Motor neuron (in vitro differentiated cells): ENCODE measurements at places on chromosomes 12 and 14. TPM values are rescaled to one million over a fixed set of nuclear protein-coding genes. Genes with fewer than 3 reads are reported as not detected.

DNA sequence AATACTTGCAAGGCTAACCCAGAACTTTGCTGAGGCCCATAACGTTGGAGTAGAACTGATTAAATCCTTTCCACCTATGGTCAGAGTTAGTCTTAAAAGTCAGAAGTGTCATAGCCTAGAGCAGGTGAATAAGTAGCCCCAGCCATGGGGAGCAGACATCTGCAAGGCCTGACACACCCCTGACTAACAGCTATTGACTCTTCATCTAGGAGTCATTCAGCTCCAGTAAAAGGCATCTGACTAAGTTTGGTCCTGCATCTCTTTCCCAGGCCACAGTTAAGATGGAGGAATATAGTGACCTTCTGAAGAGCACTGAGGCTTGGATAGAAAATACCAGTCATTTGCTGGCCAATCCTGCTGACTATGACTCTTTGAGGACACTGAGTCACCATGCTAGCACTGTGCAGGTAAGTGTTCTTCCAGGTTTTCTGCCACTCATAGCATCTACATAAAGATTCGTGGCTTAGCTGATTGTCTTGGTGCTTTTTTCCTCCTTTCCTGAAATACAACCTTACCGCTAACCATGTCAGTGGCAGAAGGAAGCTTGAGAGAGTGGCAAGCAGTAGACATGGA is 212.9 kb downstream of the ESR2 start:
- ATAC-seq, result no peak

DNA sequence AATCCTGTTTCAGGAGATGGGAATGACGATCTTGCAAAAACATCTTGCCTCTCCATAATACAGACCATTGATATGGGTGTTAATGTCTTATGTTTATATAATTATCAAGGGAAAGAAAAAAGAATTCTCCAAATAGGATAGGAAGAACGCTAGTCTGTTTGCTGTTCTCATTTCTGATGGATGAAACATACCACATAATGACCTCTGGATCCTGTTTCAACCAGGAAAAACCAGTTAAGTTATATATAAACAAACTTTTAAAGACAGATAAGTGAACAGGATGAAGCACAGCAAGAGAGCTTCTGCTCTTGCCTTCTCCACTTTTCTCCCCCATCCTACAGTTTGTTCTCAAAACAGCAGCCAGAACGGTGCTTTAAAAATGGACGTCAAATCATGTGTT is 27.8 kb downstream of the COQ6 start:
- no peak for ATAC-seq

DIO2 gene
- 137 and 160 TPM in 2 replicates for total RNA-seq

GRCh38 chr12:89695830-89696229 is 12.8 kb downstream of the ATP2B1 start:
- no peak for ATAC-seq

CMA1 gene
- total RNA-seq, result not detected in 2 replicates

TAS2R20 gene
- 0.96 and 1.3 TPM in 2 replicates for total RNA-seq

RNF212B gene
- not detected in 2 replicates for total RNA-seq

TESPA1 gene
- total RNA-seq, result 0.09 and 0.50 TPM in 2 replicates

EIF2S3B gene
- 1.1 and 1.4 TPM in 2 replicates for total RNA-seq

- ATAC-seq, result peak; percentile 60
Observed at GRCh38 chr14:105060751-105061427, 4.3 kb downstream of the GPR132 start.

TDRD9 gene
- not detected in 2 replicates for total RNA-seq

FOXA1 gene
- 0.11 and 0.19 TPM in 2 replicates for total RNA-seq

FGF23 gene
- total RNA-seq, result 0.05 and 0.25 TPM in 2 replicates

DNA sequence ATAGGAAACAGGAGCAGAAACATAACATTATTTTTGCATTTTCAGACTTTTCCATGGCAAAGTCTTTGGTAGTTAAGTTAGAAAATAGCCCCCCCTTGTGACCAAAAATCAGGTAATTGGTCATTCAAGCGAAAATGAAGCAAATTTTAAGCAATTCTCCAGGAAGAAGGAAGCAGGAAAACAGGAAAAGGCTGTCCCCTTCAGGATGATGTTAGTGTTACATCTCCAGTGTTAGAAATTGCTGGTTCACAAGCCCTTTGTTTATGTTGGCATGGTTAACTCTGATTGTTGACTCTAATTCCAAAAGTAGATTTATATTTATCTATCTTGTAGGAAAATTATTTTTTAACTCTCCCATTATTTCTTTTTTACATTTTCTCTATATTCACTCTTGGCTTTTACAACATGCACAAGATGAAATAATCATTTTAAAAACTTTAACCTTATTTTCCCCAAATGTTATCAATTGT is 18.8 kb upstream of the GAS2L3 start:
- ATAC-seq, result peak; percentile 32

KRT6C gene
- total RNA-seq, result 0.38 and 0.41 TPM in 2 replicates

GRCh38 chr12:31325524-31325875 is 450 bp downstream of the SINHCAF start:
- peak; percentile 0 for ATAC-seq

PCED1B gene
- 4.7 and 7.5 TPM in 2 replicates for total RNA-seq

NRIP2 gene
- total RNA-seq, result 4.1 and 4.7 TPM in 2 replicates

CACNA2D4 gene
- 0.23 and 0.41 TPM in 2 replicates for total RNA-seq

DNA sequence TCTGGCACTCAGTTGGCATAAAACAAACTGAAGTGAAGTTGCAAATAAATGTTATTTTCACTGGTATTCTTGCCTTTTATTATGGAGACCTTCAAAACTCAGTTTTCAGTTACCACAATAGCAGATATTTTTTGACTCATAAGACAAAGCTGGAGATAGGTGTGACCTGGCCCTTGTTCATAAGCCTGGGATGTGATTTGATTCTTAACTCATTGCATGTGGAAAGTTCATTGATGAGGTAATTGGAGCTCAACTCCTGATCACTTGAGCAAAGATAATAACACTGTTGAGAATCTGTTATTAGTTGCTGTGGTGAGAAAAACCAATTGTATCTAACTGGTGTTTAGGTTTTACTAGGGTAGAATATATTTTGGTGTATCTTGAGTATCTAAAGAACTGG is 105.1 kb downstream of the AEBP2 start:
- no peak for ATAC-seq

DNA sequence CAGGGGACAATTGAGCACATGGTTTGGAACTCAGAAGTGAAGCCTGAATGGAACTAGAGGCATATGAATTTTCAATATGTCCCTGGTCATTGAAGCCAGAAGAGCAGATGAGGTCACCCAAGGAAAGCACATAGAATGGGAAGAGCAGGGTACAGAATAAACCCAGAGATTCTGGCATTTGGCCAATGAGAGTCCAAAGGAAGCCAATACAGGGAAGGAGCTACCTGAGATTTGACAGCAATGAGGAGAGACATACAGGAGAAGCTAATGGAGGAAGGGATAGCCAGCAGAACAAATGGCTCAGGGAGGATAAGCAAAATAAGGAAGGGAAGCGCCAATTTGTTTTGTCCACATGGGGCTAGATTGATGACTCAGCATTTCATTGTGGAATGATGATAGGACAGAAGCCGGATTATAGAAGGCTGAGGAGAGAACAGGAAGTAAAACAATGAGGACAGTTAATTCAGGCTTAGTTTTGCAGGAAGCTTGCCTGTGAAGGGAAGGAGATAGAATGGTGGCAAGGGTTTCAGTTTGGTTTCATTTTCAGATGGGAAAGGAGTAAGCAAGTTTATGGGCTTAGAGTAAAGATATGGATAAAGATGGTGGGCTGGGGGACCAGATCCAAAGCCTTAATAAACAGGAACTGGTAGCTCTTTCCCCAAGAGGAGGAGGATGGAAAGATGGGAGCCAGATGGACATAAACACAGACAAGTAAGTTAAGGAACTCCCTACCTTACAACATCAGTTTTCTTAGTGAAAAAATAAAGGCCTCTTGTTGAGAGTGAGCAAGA is 3.2 kb upstream of the SPTSSA start:
- no peak for ATAC-seq
